ENCODE measurements at places on chromosomes 12 and 14.

DNA sequence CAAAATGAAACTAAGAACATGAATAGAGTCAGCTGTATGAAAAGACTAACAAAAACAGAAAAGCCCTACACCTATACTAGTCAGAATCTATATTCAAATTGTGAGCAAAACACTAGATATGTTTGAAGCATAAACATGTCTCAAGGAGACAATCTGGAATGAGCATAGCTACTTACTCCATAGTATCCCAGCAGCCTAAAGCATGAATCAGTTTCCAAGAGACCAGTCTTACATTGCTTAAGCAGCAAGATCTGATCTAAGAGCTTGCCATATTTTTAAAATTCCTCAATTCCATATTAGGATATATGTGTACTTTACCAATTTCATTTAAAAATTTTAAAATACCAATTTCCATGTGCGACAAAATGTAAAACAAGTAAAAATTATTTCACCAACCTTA lies 7.7 kb downstream of the CAPS2 start:
- no peak for DNase-seq

GRCh38 chr14:101253948-101254347 lies 307.3 kb upstream of the DIO3 start:
- DNase-seq = no peak

- DNase-seq = no peak
Observed at GRCh38 chr12:131589221-131589897, 121.5 kb upstream of the SFSWAP start.

- DNase-seq = no peak
Observed at GRCh38 chr14:50085570-50086320, 30.6 kb downstream of the VCPKMT start.

DNA sequence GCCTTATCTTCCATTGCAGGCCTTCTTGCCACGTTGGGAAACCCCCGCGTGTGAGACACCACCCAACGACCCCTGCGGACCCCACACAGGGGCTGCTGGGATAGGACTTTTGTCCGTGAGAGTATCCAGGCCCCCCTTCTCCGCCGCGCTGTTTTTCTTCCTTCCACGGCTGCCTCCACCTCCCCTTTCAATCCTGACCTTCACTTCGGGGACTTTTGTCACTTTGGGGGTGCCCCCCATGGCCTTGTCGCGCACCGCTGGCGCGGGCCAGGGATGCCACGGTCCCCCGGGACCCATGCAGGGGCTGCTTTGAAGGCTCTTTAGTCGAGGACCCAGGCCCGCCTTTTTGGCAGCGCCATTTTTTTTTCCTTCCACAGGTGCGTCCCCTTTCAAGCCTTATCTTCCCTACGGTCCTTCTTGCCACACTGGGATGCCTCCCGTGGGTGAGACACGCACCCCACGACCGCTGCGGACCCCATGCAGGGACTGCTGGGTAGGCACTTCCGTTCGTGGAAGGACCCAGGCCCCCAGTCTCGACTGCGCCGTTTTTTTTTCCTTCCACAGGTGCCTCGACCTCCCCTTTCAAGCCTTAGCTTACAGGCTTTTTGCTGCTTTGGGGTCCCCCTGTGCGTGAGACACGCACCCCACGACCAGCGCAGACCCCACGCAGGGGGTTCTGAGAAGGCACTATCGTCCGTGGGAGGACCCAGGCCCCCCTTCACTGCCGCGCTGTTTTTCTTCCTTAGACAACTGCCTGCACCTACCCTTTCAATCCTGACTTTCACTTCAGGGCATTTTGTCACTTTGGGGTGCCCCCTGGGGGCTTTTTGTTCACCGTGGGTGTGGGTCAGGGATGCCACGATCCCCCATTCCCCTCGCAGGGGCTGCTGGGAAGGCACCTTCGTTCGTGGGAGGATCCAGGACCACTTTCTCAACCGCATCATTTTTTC lies 267.4 kb downstream of the ALG10 start:
- peak; percentile 48 for DNase-seq

GRCh38 chr14:74362361-74362915 lies 14.2 kb downstream of the VRTN start:
- peak; percentile 90 for DNase-seq

DNA sequence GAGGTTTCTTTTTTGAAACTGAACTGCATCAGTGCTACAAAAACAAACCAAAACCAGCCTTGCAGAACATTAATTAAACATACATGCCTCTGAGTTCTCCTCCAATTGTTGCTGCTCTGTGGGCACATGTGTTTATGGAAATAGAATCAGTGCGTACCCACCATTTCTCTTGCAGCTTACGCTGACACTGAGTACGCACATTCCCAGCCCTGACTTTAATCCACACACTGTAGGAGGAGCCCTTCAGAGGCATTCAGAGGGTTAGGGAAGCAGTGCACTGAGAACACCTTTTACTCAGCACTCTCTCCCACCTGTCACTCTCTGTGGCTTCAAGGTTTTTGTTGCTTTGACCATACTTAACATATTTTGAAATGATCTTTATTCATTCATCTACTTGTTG lies 250.5 kb upstream of the PWP1 start:
- DNase-seq = no peak

- DNase-seq = no peak
Observed at GRCh38 chr14:52268279-52269061, 972 bp downstream of the PTGDR start.

DNA sequence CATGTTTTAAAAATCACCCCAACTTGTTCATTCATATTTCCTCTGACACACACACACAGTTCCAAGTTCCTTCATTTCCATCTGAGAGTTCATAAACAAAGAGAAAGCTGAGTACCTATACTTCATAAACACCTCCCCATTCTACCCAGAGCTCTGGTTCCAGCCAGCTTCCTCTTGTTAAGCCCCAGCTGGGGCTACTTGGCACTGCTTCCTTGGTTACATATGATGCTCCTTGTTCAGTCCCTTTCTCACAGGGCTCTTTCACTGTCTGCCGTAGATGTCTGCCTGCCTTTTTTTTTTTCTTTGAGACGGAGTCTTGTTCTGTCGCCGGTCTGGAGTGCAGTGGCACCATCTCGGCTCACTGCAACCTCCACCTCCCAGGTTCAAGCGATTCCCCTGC lies 77.5 kb downstream of the COX16 start:
- DNase-seq = no peak

Data from upper lobe of right lung (tissue), 1 donor.